ENCODE measurements at places on chromosomes 11 and 22.

DNA sequence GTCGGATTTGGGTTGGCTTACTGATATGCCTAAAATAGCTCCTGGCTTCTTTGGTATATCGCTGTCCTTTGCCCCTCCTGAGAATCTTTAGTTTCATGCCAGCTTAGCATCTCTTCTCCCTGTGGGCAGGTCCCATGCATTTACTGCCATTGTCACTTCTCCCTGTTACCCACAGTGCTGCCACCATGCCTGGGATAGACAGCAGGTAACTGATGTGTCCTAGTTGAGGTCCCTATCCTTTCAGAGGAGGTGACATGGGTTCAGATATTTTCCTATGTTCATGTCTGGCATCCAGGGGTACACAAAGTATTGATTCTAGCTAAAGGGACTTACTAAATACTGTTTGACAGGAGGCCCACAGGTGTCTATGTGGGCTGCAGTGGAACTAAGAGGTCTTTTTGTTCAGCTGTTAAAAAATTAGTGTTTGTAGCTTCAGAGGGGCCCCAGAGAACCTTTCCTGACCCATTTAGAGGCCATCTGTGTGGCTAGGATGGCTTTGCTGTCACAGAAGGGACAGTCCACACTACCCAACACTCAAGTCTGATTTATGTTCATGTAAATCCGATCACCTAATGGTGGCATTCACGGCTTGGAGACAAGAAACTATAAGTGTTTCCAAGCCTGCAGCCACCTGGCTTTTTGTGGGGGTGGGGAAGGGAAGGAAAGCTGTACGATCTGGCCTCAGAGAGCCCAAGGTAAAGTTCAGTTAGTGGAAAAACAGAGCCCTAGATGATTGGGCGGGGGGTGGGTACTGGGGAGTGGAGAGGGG, 8.5 kb downstream of the TIMP3 start:
- DNase-seq = no peak

DNA sequence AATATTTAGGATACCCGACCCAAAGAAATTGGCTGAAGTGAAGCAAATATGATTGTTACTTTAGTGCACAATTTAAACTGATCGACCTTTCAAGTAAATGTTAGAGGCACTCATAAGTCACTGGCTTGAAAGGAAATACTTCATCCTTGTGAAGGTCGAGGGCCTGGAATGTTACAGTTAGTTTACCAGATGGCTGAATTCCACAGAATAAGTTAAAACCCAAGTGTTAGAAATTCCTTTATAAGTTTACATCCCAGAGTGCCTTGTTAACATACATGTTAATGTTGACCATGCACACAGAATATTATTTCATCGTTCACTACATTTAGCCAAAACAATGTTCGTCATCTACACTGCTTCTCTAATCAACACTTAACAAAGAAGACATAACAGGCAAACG, 235.5 kb upstream of the ANO3 start:
- no peak for DNase-seq

DNA sequence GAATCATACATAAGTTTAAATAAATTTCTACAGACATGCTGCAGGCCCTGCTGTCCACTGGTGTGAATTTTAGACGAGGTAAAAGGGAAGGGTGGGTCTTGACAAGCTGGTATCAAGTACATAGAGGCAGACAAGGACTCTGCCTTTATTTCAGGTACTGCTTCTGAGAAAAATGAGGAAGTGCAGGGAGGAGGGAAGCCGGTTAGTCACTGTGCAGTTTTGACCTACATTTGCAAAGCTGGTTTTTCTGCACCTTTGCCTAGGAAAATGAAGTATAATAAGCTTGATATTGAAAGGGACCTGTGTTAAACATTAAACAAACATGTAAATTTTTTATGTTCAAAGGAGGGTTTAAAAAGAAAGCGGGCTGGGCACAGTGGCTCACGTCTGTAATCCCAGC, 24.6 kb downstream of the TMEM45B start:
- no peak for DNase-seq

DNA sequence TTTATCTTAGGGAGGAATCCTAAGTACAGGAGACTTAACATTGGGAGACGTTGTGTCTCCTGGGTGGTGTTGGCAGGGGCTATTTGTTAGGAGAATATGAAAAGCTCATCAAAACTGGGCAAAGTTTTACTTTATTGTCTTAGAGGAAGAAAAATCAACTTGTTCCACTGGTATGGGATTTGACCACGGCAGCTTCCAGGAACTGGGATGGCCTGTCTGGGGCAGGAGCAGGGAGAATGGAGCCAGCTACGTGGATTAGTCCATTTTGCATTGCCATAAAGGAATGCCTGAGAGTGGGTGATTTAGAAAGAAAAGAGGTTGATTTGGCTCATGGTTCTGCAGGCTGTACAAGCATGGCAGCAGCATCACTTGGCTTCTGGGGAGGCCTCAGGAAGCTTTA, 198.4 kb downstream of the ADAMTS15 start:
- DNase-seq = no peak

DNA sequence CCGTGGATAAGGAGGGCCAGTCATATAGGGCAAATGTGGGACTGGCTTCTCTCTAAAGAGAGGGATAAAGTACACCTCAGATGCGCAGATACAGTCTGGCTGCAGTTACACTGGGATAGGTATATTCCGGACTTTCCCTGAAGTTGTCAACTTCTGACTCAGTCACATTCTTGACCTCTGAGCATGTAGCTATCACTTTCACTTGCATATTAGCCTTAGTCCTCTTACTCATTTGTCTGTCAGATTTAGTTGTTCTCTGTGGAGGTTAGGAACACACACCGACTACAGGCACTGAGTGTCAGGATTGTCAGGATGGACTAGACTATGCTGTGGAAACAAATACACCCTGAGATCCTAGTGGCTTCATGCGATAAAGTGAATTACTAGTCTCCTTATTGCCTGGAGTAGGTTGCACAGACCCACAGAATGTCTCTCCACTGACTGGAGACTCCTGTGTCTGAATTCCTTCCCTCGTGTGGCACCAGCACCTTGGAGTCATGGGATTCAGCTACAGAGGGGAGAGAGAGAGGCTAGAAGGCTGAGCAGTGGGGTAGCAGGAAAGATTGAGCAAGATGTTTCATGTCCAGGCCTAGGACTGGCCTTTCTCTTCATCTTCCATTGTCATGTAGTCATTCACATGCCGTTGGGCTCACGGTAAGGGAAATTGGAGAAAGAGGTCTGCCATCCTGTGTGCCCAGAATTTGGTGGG, 654.3 kb downstream of the NTM start:
- DNase-seq = no peak

- no peak for DNase-seq
These were observed 673.8 kb downstream of the NELL1 start for GRCh38 chr11:21343204-21343603.
